ENCODE measurements at places on chromosomes 6 and 20.

- DNase-seq = no peak
Observed at GRCh38 chr20:50196248-50196647, 5.6 kb downstream of the CEBPB start.

GRCh38 chr20:41169791-41170351 is 32.5 kb downstream of the PLCG1 start:
- DNase-seq = no peak

DNA sequence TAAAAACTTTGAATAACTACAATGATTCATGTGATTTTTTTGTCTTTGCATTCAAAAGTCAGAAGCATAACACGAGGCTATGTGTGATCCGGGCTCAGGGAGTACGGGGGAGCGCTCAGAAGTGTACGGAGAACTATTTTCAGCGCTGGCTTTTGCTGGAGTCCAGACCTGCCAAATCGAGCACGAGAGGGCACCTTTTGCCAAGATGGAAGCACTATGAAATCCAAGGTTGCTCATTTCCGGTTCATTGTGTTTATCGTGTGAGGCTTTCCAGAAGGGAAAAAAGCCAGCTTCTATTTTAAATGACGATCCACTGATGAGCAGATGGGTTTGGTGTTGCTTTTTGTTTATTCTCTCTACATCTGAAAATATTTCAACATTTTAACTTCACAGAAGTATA is 11.3 kb downstream of the RAMACL start:
- no peak for DNase-seq

GRCh38 chr6:21098134-21098533 is 495.4 kb upstream of the SOX4 start:
- no peak for DNase-seq

DNA sequence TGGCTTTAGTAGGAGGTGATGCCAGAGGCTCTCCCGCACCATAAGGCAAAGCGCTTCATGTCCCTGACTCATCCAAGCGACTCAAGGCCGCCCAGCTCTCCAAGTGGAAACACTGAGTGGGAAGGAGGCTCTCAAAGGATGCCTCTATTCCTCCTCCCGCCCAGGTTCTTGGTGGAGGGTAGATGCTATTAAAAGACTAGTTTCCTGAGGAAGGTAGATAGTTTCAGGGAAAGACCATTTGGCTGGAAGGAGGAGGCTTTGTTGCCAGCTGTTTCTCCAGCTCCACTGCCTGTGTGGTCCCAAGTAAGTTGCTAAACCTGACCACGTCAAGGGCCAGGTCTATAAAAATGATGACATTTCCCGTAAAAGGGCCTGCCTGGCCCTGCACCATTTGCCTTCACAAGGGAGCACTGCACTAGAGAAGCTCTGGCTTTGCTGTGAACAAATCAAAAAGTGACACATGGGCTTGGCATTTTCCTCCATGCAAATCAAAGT is 48.2 kb downstream of the GMDS start:
- no peak for DNase-seq

- no peak for DNase-seq
Observed at GRCh38 chr6:135906972-135907465, 55.5 kb downstream of the PDE7B start.

GRCh38 chr6:159973406-159973805 is 4.5 kb downstream of the IGF2R start:
- peak; percentile 32 for DNase-seq

DNA sequence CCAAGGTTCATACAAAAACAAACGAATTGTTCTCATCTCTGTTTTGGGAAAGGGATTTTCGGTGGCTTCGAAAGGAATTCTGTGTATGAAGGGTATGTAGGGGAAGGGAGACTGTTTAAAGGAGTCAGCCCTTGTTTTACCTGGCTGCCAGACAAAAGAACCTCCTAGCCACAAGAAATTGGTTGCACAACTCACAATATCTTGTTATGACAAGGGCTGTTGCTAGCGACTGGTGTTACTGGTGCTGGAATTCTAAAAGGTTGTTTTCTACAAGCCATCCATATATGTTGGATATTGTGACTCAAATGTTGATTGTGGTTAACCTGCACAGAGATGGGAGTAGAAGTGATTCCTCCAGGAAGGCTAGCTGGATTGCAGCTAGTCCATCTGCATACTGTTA is 34.6 kb upstream of the CITED2 start:
- DNase-seq = no peak

- no peak for DNase-seq
Observed at GRCh38 chr20:23116311-23117089, 30.4 kb upstream of the CD93 start.
